ENCODE measurements at places on chromosomes 5 and 9.

DNA sequence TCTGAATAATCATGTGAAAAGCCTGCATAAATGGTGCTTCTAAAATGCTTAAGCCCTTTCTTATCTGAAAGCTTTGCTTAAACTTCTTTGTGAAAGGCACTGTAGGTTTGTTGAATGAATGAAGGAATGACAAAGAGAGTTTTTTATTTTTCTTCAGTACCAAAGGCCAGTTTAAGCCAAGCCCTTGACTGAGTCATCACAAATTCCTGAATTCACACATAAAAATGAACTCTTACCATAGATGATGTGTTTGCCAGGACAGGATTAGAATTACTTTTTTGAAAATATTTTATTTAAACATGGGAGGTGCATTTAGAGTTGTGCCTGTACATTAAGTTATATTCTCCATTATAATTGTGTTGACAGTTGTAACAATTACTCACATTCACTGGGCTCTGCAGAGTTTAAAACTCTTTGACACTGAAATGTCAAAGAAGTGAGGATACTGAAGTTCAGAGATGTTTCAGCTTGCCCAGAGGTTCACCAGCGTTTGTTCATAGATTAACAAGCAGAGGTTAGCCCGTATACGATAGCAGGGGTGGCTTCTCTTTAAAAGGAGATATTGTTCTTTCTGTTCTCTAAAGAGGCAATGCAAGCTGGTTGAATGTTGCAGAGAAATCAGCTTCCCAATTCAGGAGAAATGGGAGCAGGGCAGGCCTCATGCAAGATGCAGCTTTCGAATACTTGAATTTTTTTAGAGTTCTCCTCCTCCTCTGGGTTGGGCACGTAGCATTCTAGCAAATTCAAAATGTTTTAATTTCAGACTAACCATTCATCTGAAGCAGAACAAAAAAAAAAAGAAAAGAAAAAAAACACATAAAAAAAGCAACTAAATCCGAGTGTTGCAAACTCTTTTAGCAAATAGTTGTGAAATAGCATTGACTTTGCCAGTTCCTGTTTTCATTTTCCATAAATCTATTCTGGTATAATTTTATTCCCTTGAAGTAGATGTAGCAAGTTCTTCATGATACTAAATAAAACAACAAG lies 358.7 kb upstream of the KLF4 start:
- DNase-seq: no peak

DNA sequence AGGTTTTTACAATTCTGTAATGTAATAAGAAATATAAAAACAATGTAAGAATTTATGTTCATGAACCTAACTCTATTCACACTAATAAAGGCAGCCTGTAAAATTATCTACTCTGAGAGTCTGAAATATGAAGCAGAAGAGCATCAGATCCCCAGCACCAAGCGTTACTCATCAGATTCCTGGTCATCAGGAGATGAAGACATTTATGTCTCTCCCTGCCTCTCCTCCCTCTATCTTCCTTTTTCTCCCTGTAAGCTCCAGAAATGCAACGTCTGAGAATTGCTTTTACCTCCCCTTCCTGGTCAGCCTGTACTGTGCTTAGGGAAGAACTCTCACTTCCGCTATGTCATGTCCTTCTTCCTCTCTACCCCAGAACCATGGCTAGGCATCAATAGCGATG lies 114.4 kb upstream of the SLIT3 start:
- DNase-seq: no peak

GRCh38 chr5:132310141-132310834 lies 16.1 kb downstream of the SLC22A4 start:
- no peak for DNase-seq

DNA sequence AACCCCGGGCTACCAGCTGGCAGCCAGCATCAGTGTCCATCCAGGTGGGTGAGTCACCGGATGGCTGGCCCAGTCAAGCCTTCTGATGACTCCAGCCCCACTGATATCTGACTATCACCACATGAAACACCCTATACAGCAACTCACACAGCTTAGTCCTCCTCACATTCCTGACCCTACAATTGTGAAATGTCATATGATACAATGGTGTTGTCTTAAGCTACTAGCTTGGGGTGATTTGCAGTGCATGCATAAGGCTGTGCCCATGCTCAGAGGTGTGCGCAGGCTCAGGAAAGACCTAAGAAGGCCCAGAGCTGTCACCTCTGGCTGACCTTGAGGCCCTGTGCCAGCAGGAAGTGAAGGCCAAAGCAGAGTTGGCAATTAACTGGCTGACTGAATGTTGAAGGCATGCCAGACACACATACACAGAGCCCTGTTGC lies 21.5 kb upstream of the SEMA4D start:
- DNase-seq: no peak

DNA sequence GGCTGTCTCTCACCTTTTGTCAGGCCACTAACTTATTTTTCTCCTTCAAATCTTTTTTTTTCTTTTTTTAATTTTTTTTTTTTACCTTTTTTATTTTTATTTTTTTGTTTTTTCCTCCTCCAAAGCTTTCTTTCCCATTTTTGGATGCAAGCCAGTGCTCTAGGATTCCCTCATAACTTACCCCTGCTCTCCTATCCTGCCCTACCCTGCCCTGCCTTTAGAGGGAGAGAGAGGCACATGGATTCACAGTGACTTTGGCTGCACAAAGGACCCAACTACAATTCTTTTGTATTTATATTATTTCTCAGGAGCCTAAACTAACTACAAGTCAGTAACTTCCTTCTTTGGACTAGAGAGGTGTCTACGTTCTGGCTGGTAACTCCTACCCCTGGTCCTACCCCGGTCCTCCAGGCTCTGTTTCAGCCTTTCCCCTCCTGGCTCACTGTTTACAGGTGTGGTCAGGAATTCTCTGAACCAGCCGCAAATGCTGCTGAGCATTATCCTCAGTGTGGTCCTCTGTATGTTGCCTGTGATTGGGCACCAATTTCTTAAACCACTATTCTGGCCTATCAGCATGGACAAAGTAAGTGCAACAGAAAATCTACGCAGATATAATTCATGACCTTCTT lies 8.4 kb upstream of the RUSC2 start:
- DNase-seq: no peak

DNA sequence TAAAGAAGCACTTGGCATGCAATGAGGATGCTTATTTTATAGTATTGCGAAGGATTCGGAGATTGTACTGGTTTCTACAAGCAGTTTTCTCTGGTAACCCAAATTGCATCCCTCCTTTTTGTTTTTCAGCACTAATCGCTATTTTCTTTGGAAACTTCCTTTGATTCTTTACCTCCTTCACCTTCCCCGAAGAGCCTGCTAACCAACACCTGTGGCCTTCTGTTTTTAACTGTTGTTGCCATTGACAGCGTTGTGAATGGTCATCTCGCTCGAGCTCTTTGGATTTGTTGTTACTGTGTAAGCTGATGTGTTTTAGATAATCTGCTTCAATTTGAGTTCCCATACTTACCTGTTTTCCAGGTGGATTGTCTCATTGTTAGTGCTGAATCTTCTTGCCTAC lies 1.1 kb downstream of the CNOT6 start:
- no peak for DNase-seq

DNA sequence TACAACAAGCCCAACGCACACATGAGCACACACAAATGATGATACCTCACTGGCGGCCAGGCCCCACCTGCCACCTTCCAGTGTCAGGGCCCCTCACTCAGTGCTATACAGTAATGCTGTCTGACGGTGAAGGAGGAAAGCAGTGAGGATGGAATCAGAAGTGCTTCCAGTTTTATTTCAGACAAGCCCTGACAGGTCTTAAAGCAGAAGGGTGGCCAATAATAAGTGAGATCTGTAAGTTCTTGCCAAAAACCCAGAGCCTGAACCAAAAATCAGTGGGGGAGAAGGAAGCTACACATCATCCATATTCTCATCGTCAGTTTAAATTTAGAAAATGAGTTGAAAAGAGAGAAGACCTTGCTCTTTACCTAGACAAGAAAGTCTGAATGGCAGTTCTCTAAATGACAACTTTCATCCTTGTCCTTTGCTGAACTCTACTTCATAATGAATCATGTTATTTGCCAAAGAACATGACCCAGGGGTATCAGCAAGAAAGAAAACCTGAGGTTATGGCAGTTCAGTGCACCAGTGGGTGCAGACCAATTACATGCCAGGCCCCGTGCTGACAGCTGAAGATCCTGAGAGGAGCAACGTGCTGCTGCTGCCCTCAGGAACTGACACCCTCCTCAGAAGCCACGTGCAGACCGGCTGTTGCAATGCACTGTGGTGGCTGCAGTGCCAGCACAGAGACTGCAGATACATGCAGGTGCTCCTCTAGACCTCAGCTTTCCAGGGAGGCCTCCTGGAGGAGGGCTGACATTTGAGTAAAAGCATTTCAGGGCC lies 118.7 kb downstream of the DROSHA start:
- DNase-seq: no peak

GRCh38 chr5:17785774-17786173 lies 151.5 kb downstream of the TAF11L14 start:
- no peak for DNase-seq

DNA sequence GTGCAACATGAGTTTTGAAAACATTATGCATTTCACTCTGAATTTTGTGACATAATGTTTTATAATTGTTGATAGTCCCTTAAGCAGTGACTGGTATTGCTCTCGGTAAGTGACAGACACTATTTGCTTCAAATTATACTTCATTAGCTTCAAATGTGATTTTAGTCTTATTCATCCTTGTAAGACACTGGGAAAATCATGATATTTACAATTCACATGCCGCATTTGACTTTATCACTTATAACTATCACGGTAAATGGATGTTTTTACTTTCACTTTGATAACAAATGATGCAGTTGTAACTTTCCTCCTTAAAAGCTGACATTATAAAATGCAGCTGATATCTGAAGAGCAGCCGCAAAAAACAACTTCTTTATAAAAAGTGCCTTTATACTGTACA lies 44.1 kb upstream of the ITGA2 start:
- no peak for DNase-seq

DNA sequence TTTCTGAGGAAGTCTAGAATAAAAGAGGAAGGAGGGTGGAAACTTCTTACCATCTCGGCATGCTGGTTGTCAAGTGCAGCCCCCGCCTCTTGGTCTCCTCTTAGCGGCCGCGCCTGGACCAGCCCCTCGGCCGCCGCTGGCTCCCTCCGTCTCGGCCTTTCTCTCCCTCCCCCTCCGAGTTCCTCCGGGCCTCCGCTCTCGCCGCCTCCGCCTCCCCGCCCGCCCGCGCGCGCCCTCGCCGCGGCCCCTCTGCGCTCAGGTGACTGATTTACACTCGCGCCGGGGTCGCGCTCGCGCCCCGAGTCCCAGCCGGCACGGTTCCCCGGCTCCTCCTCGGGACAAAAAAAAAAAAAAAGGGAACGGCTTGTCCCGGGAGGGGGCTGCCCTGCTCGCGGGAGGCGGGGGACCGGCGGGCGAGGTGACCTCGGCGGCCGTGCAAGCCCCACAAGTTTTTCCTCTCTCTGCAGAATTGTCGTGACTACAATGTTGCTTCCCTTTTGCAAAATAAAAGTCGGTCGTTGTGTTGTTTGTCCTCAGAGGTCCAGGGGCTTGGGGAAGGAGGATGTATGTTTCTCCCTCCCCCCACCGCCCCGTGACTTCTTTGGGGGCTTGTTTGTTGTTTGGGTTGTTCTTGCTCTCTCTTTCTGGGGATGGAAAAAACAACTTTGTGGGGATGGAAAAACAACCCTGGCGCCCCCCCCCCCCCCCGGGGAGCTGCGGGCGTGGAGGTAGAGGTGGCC lies at the start of gene BNC2:
Gene BNC2, minus strand, starts transcription at position 75 of the 740 bp plus-strand sequence. Its CDS starts 22 bp downstream, at position 53.
- DNase-seq: no peak

DNA sequence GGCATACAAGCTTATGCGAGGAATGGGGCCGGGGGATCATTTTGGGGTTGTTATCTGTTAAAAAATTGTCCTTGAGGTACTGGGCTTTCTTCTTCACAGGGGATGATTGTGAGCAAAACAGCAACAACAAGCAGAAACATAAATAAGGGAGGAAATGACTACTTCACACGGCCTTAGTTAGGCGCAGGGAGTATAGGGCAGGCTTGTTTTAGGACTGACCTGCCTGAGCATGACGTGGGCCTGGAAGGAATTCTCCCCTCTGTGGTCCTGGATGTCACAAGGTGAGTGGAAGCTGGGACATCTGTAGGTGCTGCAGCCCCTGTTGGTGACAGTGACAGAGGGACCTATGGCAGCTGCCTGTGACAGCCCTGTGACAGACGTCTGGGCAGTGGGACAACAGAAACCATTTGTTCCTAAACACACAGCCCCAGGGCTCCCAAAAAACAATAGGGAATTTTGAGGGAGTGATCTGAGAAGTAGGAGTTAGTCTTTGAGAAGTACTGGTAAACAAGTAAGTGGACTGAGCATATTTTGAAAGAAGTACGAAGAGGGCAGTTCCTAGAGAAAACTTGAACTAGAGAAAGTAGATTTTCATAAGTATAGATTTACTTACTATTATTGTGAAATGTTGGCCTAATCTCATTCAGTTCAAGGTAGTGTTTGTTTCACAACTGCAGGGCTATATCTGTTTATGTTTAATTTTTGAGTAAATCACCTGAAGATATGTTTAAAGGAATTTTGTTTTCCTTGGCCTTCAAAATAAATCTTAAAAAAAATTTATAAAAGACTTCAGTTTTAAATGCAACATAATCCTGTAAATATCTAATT lies 113.1 kb downstream of the KDM4C start:
- DNase-seq: no peak

GRCh38 chr5:59976342-59976741 lies 82.8 kb upstream of the PDE4D start:
- no peak for DNase-seq

- no peak for DNase-seq
Observed at GRCh38 chr9:134385915-134386314, 59.7 kb downstream of the RXRA start.

DNA sequence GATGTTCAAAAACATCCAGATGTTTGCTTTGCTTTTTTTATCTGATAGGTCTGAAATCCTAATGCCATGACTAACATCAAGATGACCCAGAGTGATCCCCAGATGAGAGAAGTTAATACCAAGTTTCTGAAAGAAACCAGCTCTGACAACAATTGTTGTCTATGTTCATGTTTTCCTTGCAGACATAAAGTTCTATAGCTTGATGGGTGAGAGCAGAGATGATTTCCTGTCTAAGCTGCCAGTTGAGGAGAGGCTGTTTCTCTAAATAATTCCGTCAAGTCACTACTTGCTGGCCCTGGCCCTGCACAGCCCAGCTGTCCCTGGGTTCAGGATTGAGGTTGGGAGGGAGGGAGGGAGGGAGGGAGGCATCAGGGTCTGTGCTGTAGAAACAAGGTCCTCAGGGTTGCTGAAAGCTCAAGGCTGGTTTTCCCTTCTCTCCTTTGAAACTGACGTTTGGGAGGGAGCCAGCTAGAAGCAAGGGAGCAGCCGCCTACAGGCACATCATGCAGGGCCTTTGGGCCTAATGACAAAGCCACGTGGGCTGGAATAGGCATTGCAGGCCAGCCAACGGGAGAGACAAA lies 3.9 kb downstream of the SPARC start:
- no peak for DNase-seq

DNA sequence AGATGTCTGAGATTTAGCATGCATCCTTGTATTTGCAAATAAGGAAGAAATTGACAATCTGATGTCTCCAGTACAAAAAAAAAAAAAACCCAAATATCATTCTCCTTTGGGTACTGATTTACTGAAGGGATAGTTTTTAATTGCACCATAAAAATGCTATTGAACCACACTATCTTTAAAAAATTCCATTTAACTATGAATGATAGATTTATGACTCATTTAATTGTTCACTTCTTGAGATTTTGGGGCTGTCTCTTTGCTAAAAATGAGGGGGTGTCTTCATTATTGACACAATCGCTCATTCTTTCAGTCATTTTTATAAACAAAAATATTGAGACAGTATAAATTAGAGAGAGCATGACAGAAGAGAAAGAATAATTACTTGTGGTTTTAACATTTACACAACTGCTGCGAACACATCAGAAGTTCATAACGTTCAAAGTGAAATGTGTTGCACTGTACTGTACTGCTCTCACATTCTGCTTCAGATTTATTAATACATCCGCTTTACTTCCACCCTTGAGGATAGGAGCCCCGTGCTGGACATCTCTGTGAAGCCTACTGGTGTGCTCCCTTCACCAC lies 142.3 kb downstream of the MEF2C start:
- DNase-seq: no peak
